Stimulated activated CD8-positive, alpha-beta memory T cell treated with anti-CD3 and anti-CD28 coated beads, Interleukin-7, amount 100 ng/mL, for 48 hours (primary cell): ENCODE measurements at places on chromosomes 12 and 14.

GRCh38 chr14:35959835-35960234 lies 133.7 kb downstream of the BRMS1L start:
- no peak for DNase-seq

DNA sequence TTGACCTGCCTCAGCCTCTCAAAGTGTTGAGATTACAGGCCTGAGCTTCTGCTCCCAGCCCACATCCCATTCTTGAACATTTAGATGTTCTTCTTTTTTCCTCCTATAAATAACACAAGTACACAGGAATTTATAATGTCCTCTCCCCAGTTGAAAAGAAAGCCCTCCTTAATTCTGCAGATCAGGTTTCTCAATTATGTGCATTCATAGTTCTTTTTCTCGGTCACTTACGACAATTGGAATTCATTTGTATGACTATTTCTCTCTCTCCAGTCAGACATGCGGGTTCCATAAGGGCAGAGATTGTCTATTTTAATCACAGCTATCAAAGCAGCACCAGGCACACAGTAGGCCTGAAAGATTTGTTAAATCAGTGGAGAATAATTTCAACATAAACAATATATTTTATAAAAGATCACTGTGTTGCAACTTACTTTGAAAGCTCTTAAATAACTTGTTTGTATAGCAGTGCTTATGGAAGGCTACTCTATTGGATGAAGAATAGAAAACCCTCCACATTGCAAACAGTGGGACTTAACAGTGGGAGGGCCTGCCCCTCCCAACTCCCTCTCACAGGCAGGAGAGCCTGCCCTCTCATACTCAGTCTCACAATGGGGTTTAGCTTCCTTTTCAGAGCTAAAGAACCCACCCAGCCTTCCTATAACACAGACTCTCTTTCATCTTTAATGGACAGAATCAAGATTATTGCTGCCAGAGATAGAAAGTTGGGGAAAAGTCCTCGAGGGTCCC lies 84.1 kb upstream of the TRAF3 start:
- DNase-seq, result no peak

- DNase-seq, result no peak
Observed at GRCh38 chr14:23356662-23357061, 4.0 kb upstream of the SLC22A17 start.

- no peak for DNase-seq
Observed at GRCh38 chr14:65606460-65606859, 193.9 kb downstream of the FUT8 start.

DNA sequence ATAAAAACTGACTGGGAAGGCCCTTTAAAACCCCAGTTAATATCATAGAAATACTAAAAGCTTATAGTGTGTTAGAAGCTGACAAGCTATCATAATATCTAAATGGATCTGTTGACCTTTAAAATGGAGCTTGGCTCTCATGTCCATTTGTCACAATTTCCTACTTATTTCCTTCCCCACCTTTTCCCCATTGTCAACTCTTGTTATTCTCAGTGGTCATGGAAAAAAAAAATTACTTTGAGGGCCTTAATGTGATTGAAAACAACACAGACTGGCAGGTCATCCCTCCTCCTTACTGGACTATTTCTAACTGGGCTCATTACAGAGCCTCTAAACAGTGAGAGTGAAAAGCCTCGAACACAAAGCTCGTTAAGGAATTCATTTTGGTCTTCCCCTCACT lies 13.7 kb upstream of the WNK1 start:
- DNase-seq, result no peak

- DNase-seq, result no peak
Observed at GRCh38 chr12:94628819-94629472, 21.4 kb downstream of the TMCC3 start.

DNA sequence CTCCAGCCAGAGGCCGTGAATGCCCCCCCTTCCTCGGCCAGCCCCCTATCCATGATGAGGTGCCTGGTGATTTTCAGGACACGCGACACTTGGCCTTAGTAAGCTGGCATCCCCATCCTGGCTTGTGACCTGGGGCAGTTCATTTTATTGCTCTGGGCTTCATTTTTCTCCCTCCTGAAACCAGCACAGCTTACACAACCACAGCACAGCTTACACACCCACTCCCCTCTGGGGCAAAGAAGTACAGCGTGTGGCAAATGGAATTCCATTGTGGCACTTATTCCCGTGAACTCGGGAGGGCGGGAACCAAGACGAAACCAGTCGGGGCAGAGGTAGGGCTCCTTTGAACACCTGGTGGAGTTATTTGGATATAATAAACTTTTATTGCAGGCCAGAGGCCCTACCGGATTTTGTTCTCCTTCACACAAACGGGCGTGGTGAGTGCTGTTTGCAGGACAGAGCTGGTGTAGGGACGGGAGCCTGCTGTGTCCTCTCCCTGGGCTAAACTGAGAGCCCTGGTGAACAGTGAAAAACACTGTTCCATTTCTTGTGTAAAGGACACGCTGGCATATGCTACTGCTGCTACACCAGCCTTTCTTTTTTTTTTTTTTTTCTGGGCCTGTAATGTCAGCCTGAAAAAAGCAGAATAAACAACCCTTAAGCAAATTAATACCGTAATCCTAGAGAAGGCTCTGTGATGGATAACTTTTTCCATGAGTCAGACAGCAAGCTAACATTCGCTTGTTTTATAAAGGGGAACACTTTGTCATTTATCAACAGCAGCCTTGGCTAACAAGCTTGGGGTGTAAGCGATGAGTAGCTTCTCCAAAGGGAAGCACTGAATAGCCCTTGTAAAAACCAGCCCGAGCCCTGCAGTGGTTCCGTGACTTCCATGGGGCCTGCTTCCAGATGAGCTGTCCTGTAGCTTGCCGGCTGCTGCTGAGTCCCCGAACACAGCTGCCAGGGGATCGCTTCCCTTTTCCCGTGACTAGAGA lies 29.3 kb downstream of the CD9 start:
- no peak for DNase-seq

DNA sequence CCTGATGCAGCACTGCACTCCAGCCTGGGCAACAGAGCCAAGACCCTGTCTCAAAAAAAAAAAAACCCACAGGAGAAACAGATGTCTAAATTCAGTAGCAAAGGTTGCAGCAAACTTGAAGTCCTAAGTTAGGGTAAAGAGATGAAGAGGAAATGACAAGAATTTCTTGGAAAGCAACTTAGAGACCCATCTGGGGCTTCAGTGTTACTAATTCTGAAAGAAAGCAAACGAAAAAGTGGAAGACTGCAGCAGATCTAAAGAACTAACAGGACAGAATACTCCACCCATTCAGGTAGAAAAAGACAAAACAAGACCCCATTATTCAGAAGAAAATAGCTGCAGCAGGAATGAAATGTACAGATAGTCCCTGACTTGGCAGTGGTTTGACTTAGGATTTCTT lies 31.9 kb downstream of the RESF1 start:
- DNase-seq, result no peak

DNA sequence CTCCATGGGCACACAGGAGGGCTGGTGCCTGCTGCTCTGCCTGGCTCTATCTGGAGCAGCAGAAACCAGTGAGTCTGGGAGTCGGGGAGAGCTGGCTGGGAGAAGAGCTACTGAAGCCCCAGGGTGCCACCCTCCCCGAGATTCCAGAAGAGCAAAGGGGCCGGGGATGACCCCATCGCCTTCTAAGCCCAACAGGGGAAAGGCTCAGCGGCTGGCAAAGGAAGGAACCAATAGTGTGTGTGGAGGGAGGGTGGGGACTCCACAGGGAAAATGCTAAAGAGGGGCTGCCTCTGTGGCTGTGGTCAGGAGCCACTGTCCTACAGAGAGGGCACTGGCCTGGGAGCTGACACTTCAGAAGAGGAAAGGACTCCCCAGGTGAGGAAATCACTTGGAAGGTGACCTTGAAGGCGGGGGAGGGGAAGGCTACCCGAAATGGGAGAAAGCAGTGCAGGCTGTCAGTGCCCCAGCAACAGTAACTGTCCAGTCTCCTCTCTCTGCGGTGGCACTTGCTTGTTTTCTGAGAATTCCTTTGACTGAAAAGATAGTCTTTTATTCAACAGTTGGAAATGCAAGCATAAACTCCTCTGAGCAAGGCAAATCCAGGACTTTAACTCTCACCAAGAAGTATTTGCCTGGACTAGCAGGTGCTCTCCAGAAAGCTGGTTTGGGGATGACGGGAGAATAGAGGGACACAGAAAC lies 552 bp downstream of the TAPBPL start:
- DNase-seq, result no peak
